ENCODE measurements at places on chromosomes 1 and 21.

GRCh38 chr21:45938811-45939520 lies 42.6 kb upstream of the COL6A1 start:
- DNase-seq: no peak

DNA sequence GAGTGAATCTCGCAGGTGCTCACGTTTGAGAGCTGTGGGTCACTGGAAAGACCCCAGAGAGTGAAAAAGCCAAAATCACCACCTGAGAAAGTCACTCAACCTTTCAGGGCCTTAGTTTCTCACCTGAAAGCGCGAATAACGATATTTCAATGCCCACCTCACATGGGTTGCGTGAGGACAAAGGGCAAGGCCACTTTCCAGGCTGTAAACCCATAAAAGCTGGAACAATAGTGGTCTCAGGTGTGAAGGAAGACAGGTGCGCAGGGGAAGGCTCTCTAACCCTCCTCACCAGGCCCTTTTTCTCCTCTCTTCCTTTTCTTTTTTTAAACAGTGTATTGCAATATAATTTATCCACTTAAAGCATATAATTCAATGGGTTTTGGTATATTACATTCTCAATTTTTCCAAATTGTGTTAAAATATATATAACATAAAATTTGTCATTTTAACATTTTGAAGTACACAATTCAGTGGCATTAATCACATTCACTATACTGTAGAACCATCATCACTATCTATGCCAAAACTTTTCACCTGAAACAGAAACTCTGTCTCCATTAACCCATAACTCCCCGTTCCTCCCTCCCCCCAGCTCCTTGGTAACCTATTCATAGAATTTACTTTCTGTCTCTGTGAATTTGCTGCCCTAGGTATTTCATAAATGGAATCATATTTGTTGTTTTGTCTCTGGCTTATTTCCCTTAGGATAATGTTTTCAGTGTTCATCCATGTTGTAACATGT lies 118.4 kb upstream of the TNR start:
- DNase-seq: no peak

- no peak for DNase-seq
These were observed 92.1 kb downstream of the SPSB1 start for GRCh38 chr1:9384751-9385245.

DNA sequence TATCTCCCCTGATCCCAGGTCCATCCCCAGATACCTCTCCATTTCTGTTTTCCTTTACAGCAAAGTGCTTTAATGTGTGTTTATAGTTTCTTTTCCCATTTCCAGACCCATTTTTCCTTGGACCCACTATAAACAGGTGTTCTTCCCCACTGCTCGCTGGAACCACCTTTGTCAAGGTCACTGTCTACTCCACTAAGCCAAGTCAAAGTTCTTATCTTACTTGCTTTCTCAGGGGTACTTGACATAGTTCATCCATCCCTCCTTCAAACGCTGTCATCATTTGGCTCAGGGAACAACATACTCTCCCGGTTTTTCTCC lies 8.3 kb downstream of the SLAMF1 start:
- no peak for DNase-seq

- DNase-seq: no peak
These were observed 16.0 kb downstream of the PLA2G2E start for GRCh38 chr1:19907456-19907855.

GRCh38 chr1:93552741-93553455 lies 105.0 kb downstream of the FNBP1L start:
- DNase-seq: no peak

DNA sequence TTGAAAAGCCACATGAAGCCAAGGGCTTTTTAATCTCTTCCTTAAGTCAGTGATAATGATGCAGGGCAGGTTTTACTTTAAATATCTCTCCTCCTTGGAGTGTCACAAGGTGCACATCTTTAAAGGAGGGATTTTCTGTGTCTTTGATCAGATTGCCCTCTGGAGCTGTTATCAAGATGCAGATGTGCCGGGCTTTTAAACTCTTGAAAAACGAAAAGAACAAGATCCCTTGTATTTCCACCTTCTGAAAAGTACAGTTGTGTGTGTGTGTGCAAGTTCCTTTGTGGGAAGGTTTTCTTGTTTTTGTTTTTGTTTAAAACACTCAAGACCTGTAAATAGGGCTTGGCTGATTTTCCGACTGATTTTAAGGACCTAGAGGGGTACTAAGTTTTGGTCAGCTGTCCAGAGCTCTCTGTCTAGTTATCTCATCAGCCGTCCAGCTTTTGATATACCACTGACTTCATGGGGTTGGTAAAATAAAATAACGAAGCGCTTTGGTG lies 1.6 kb downstream of the MARK1 start:
- DNase-seq: no peak

DNA sequence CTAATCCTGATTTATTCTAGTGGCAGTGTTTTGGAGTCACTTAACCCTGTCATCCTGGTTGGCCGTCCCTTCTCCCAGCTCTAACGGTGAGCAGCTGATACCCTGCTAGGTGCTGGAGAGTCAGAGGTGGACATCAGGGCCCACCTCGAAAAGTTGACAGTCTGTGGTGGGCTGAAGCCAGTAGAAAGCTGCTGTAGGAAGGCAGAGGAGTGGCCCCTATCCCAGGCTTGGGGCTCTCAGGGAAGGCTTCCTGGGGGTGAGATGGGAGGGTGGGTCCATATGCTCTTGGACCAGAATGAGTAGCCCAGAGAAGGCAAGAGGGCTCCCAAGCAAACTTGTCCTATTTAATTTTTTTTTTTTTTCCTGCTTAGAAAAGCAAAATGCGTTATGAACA lies 475 bp upstream of the RPL5 start:
- DNase-seq: no peak

DNA sequence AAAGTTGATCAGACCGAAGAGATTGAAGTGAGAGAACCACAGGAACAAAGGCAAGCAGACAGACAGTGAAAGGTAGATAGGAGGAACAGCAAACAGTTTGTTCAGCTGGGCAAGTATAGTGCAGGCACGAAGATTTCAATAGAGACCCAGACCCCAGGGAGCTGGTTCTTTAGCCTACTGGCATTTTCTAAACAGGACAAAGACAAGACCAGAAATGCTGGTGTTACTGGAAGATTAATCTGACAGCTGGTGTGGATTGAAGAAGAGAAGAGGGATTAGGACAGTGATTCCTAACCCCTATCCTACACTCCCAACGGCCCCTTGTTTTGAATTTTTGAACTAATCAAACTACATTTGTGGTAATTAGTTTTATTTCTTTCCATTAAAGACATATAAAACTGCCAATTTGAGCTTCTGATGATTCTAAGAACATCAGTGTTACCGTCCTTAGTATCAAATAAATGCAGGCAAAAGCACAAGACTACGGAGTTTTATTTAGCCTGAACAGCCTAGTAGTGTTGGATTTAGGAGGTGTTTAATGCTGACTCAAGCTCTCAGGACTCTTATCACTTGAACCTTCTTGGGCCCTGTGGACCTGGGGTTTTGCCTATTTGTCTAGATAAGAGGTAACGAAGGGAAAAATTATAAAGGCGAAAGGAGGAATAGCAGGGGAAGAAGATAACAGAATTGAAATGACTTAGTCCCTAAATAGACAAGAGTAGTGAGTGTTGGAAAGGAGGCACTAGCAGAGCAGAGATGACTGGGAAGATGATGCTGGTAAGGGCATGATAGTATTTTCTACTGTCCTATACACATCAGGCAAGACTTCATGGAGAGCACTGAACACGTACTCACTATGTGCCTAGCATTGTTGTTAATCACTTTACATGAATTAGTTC lies 2.0 kb downstream of the NPL start:
- DNase-seq: no peak

DNA sequence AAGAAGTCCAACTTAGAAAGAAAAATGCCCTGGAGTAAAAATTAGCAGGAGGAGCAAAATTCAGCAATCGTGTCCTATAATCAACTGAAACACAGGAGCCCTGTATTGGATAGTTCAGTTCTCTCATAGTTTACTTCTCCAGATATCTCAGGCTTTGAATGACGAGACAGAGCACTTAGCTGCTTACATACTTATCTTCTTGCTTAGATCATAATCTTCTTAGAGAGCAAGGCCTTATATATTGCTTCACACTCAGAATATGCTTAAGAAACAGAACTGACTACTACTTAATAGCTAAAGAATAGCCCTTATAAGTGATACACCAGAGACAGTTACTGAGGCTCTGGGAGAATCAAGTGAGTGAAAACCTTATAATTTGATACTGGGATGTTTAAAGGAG lies 38.9 kb downstream of the TOR3A start:
- no peak for DNase-seq

GRCh38 chr1:191582169-191582568 lies 576.1 kb upstream of the RGS18 start:
- no peak for DNase-seq

DNA sequence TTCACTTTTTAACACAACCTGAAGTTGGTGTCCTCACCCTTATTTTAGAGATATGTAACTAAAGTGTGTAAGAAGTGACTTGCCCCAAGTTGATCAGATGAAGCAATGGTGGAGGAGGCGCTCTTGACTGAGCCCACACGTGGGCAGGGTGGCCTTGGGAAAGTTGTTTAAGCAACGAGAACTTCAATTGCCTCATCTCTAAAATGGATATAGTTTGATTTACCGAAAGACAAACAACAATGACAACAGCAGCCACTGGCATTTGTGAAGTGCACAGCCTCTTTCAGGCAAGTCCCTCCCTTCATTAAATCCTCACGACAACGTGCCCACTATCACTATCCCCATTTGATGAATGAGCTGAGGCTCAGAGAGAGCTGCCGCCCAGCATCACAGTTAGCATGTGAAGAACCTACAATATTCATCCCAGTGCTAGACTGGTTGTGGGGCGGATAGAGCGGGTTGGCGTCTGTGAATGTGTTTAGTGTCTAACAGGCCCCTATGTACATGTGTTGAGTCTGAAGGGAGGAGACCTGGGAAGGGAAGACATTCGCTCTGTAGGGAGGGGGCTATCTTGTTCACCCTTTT lies 3.0 kb downstream of the IL22RA1 start:
- DNase-seq: no peak

GRCh38 chr1:65844821-65845534 lies 52.3 kb downstream of the PDE4B start:
- DNase-seq: no peak

DNA sequence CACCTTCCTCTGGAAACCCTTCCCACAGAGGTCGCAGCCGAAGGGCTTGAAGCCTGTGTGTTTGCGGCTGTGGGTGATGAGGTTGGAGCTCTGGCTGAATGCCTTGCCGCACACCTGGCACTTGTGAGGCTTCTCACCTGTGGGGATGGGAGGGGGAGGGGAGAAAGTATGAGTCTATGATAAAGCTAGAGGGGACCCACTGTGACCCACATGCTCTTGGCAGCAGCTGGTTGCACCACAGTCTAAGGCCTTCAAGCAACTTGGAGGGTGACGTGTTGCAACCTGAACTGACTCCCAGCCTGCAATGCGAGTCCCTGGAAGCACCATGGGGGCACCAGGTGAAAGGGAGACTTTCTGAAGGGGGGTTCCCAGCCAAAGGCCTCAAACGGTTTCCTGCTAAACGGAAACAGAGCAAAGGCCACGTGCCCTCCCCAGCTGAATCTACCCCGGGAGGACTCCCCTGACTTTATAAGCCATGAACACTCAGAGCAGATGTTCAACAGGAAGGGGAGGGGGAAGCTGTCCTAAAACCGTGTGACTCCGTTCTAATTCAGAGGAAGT lies 10.6 kb downstream of the GFI1 start:
- peak; percentile 46 for DNase-seq

DNA sequence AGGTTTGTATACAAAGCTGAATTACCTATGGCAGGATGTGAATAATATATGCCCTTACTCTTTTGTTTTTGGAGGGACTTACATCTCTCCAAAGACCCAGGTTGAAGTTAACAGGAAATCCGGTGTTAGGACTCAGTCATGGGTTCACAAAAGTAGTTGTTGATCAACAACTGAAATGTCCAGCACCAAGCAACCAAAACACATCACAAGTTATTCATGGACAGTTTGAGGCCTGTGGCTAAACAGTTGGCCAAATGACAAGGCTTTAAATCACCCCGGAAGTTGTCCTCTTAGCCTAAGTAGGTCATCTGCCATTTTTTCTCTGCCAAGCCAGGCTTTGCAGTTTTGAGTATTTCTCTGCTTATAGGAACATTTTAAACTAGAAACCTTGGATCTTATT lies 89.9 kb downstream of the CD247 start:
- DNase-seq: no peak

DNA sequence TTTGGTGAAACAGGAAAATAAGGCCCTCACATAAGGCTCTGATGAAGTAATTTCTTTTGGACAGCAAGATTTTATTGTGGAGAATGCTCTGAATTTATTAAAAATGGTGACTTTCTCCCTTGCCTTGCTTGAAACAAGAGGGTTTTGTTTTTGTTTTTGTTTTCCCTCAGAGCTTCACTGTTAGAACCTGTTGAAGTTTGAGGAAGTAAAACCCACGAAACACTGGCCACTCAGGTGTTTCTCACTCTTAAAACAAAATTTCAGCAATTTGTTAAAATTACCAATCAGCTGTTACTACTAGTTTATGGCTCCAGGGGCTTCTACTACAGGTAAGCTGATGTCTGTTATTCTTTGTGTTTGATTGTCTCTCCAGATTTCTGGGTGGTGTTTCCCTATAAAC lies 112.6 kb upstream of the B3GALT2 start:
- no peak for DNase-seq

DNA sequence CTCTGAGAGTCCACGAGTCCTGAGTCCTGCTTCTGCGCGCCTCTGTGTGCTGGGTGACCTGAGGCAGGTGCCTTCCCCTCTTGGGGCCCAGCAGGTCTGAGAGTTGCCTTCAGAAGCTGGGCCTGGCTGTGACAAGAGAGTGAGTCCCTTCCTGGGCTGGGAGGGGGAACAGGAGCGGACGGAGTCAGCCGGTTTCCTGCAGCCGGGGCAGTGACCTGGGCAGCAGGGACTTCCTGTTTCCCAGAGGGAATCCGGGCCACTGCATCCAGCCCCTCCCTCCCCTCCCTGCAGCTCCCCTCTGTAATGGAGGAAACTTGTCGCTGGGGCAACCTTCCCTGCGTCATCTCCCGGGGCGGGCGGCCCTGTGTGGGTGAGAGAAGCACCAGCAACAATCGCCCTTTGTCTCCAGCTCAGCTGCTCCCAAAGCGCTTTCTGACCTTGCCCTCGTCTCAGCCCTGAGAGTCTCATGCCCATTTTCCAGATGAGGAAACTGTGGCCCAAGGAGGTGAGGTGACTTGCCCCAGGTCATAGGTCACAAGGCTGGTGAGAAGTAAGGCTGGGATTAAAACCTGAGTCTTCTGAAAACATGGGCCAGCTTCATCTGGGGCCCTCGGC lies 61.1 kb downstream of the SDC3 start:
- no peak for DNase-seq

DNA sequence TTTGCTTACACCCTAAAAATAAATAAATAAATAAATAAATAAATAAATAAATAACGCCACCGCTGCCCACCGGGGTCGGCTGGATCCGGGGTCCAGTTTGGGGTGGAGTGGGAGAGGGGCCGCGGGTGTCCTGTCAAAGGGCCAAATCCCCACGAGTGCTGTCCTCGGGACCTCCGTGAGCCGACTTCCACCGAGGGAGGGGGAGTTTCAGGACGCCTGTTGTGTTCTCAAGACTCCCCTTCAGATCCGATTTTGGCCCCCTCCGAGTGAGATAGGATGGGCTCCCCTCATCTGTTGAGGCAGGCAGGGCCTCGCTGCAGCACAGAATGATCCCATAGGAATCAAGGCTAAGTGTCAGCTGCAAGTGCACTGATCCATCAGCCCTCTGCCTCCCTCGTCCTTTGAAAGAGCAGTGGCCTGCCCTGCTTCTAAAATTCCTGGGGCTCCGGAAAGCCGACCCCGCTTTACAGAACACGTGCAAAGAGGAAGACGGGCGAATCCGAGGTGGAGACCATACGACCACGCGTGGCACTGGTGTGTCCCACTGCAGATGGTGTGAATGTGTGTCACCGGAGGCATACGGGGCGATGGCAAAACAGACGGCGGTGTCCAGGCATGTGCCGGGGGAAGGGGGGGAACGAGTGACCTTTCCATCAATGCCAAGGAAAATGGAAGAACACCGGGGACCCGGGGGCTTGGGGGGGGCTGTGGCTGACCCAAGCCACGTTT lies 3880.5 kb downstream of the SRGAP2C start:
- DNase-seq: no peak

All from stimulated activated CD4-positive, alpha-beta T cell treated with anti-CD3 and anti-CD28 coated beads, Interleukin-2, amount 100 ng/mL, for 48 hours (primary cell).